ENCODE measurements at places on chromosomes 5 and 9.

DNA sequence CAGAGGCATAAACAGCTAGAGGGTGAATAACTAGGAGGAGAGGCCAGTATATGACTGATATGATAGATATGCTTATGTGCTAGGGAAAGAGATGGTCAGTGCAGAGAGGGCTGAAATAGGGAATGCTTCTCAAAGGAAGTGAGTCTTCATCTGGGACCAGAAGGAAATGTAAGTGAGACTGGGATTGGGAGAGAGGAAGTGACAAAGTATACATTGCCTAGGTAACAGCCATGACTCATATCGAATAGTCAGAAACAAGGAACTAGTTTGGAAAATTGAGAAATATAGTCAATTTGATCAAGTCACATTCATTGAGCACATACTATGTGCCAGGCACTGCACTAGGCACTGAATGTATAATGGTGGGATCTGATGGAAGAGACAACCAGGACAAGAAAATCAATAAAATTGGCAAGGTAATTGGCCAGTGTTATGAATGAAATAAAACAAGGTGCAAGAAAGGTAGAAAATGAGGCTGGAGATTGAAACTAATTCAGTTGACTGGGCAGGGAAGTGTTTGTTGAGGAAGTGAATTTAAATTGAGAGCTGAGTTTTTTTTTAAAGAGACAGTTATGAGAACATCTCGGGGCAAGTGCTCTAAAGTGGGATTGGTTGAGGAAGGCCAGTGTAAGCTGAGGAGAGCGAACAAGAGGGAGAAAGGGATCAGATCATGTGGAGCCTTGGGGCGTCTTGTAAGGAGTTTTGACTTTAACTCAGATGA lies 4.3 kb downstream of the ERAP2 start:
- DNase-seq: no peak

DNA sequence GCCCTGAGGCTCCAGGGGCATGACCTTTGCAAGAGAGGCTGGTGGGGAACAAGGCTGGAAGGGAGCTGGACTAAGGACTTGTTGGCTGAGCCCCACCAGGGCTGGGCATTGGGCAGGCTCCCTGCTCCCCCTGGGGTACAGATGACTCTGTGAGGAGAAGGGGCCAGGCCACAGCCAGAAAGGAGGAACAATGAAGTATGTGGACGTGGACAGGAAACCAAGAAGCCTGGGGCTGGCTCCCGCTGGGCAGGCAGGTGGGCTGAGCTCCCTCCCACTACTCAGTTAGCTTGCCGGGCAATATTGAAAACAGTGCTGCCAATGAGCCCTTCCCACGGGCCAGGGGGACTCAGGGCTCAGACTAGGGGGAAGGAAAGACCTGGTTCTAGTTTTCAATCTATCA lies 66.1 kb upstream of the SPTLC1 start:
- no peak for DNase-seq

DNA sequence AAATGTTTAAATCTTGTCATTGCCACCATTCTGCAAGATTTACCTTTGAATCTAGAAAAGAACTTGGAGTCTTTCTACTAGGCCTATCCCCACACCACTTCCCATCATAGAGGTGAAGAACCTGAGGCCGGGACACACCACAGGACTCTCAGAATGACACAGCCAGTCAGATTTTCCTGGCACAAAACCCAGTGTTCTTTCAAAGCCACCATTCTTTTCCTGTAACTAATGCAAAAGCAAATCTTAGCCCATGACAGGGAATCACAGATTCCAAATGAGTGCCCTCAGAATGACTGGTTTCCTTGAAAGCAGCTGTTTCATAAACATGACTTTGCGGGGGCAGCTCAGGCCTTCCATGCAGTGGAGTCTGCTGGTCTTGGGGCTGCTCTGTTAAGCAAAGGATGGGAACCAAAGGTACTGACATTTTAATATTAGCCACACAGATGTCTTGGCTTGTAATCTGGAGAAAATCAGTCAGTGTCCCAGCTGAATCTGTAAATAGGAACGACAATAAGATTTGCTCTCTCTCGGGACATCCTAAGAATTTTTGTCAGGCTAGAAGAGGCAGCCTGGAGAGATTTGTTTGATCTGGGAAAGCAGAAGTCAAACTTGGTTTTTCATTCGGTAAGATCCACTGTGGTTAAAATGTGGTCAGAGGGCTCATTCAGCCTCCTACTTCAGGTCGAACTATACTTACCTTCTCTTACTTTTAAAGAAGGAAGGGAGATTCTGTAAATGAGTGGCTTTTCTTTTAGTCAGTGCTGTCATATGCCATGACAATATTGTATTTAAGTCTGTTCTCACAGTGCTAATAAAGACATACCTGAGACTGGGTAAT lies 115.1 kb downstream of the PALM2AKAP2 start:
- no peak for DNase-seq

DNA sequence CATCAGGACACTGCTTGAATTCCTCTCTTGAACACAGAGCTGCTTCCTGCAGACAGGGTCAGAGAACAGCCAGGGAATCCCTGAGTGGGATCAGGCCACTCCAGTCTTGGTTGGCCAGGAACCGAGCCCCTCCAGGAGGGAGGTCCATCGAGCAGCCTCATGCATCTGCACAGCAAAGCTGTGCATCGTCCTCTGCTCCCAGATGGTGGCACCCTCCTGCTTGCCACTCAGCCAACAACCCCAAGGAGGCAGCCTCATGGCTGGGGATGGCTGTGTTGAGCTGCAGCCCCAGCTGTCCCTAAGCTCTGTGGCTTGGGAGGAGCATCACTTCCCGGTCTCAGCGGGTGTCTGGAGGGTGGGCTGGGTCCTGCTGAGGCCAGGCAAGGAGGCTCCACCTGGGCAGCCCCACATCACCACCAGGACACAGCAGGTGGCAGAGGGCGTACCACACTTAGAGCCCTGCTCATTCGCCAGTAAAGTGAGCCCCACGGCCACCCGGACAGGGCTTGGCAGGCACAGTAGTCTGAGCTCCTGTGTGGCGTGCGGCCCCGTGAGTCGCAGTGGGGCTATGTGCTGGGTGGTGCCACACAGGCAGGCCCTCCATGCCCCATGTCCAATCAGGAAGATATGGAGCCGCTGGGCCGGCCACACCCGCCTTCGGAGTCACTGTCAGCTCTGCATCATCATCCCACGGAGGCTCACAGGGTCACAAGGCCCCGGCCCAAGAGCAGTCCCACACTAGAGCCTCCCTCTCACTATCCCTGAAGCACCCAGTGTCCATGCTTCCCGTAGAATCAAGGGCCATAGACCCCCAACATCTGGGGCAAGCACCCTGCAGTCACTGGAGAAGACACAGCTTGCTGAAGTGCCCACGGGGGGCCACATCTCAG lies 11.9 kb downstream of the LPCAT1 start:
- no peak for DNase-seq

DNA sequence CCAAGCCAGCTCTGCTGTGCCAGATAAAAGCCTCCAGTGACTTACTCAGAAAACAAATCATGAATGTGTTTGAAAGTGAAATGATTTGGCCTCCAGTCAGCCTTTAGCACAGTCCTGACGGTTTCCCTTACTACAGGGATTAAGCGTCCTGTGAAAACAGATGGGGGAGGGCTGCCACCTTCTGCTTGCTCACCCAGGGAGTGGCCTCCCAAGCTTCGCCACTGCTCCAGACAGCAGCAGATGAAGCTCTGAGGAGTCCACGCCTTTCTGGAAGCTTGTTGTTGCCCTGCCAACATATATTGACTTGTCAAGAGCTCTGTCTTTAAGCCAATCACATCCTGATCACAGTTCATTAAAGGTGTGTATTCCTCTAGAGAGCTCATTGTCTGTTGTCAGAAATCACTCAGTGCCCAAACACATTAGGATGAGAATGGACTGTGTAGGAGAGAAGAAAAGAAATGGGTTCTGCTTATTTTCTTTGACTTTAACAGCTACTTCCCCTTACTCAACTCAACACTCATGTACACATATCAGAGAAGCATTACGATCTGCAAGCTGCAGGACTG lies 4.9 kb upstream of the FYB1 start:
- no peak for DNase-seq

GRCh38 chr5:172939611-172940267 lies 19.5 kb upstream of the RPL26L1 start:
- DNase-seq: no peak

All from stimulated activated CD4-positive, alpha-beta T cell treated with anti-CD3 and anti-CD28 coated beads, TNF-alpha, amount 100 ng/mL, for 1 hour (primary cell).